ENCODE measurements at places on chromosomes 7 and 10.
A peak's percentile ranks its signal among the peaks of the same experiment; 100 is the strongest.

DNA sequence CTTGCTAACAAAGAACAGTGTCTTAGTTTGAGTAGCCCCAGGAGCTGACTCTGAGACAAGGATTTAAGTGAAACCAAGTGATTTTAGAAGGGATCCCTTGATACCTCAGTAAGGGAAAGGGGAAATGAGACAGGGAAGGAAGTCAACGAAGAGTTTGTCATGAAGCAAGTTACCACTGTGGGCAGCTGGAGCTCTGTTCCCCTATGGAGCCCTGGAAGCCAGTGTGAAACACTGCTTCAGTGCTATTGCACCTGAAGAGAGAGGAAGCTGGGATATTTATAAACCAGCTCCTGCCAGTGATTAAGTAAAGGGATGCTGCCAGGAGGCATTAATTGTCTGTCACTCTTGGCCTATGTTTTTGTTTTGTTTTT is 58.9 kb upstream of the WAPL start:
- H3K36me3 ChIP-seq = no peaks in the 10 kb centered on the region
- no peaks in the 10 kb centered on the region for H3K4me1 ChIP-seq
- no peak for DNase-seq
- no peak overlapping the region for H3K27ac ChIP-seq

DNA sequence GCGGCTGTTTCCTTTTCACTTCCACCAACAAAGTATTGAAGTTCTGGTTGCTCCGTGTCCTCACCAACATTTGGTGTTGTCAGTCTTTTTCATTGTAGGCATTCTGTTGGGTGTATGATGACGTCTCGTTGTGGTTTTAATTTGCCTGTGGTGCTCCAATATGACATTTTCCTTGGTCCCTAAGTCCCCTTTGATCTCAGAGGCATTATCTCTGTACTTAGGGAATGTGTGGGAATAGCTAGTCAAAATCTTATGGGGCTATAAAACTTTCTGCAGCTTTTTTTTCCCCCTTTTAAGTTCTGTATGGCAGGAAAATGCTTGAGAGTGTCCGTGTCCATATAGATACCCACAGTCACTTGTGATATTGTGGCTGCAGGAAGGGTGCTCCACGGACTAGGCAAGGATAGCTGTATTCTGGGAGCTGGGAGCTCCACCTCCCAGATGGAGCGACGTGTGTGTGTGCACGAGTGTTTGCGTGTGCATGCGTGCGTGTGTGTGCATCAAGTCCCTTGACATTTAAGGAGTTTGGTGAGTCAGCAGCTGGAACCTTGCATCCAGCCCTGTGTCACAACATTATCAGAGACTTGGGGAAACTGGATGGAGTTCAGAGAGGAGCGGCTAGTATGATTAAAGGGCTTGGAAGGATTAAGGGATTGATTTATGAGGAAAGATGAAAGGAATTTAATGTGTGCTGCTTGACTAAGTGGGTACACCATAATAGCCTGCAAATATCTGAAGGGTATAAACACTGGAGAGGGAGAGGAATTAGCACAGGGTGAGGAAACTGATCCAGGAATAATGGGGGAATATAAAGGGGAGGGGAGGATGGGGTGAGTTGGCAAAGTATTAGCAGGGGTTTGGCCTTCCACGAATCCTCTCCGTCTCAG is 66.8 kb downstream of the LRMDA start:
- no peak for DNase-seq
- no peak overlapping the region for H3K4me3 ChIP-seq
- no peaks in the 10 kb centered on the region for H3K27me3 ChIP-seq
- no peaks in the 10 kb centered on the region for H3K36me3 ChIP-seq
- H3K4me1 ChIP-seq = no peaks in the 10 kb centered on the region

GRCh38 chr7:43242628-43243255 is 130.3 kb downstream of the HECW1 start:
- H3K36me3 ChIP-seq = no peaks in the 10 kb centered on the region
- no peak overlapping the region for H3K4me3 ChIP-seq
- peaks cover 6% of the 10 kb centered on the region for H3K4me1 ChIP-seq
- DNase-seq = no peak
- H3K27me3 ChIP-seq = no peaks in the 10 kb centered on the region

DNA sequence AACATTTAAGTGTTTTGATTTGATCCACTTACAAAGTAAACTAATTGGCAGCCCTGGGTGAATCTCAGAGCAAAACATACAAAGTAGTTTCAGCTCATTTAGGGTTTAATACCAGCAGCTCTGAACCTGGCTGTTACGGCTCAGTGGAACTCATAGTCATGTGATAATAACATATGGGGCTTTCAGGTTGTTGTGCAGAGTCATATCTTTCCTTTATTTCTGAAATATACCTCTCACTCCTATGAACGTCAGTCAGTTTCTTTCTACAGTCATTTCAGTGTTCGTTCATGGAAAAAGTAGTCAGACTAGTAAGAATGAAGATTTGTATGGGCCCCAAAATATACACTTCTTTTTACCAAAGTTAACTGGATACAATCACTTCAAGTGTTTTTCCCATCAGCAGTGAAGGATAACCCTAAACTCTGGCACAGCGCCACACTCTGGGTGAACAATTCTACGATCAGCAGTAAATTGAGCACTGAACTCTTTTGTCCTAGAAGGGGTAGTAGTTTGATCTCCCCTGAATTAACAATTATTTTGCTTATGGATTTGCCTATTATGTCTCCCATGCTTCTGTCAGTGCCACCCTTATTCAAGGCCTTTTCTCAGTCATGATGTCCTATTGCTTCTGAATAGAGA is 218.6 kb downstream of the THSD7A start:
- no peaks in the 10 kb centered on the region for H3K27me3 ChIP-seq
- H3K27ac ChIP-seq = no peak overlapping the region
- no peaks in the 10 kb centered on the region for H3K36me3 ChIP-seq

DNA sequence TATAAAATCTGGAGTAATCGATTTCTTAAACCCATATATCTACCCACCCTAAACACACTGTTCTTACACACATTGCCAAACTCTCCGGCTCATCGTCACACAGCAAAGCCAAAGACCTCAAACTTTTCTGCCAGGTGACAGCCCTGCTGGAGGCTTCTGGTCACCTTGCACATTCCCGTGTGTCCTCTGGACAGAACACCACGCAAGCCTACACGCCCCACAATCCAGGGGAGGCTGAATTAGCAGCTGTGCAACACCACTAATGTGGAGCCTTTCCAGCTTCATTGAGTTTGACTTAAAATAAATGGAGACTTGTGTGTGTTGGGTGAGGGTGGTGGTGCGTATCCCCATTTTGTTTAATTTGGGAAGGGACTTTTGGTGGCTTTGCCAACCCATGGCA is 38.4 kb downstream of the KLF6 start:
- peaks cover 6% of the 10 kb centered on the region for H3K4me1 ChIP-seq
- H3K27ac ChIP-seq = no peak overlapping the region
- no peaks in the 10 kb centered on the region for H3K36me3 ChIP-seq
- H3K4me3 ChIP-seq = no peak overlapping the region

DNA sequence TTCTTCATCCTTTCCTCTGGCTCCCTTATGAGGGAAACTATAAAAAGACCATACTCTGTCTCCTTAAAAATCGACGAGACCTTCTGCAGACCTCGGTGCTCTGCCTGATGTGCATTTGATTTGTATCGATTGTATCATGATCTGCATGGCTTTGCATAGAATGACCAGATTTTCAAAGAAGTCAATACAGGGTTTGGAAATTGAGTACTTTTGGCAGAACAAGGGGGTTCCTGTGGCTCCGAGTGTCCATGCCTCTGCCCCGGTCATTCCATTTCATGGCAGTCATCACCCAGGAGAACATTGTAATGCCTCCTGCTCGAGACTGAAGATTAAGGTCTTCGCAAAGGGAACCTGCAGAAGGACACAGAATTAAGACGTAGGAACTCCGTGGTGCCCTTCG is 685 bp downstream of the CASP2 start:
- H3K4me1 ChIP-seq = peaks cover 2% of the 10 kb centered on the region
- H3K36me3 ChIP-seq = peaks cover 16% of the 10 kb centered on the region
- H3K27ac ChIP-seq = peak overlapping the region; percentile 89
- peaks cover 21% of the 10 kb centered on the region for H3K27me3 ChIP-seq
- DNase-seq = no peak
- H3K4me3 ChIP-seq = peak overlapping the region; percentile 81

- H3K4me3 ChIP-seq = no peak overlapping the region
- H3K4me1 ChIP-seq = no peaks in the 10 kb centered on the region
- H3K27me3 ChIP-seq = no peaks in the 10 kb centered on the region
Observed at GRCh38 chr10:115049960-115050359, 43.2 kb upstream of the ATRNL1 start.

DNA sequence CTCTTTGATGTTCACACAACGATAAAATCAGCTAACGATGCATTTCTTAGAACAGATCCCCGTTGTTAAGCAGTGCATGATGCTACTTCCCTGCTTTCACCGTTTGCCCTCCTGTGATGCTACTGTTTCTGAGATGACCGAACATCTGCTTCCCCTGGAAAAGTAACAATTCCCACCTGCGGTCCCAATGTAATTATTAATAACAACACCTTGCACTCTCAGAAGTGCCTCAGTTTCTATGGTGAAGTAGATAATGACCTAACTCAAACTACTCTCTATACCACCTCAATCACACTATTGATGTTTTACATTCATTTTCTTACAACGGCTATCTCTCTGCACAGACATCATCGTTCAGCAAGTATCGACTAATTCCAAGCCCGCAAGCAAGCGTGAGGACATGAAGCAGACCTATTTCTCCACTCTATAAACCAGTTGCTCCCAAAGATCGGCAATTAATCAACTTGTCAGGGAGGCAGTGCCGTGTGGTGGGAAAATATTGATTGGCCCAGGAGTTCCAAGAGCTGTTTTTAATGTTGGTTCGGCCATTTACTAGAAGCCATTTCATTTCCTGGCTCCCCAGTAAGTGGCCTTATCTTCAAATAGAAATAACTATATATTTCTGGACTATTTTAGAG is 42.7 kb downstream of the FAM107B start:
- no peak overlapping the region for H3K27ac ChIP-seq
- H3K4me1 ChIP-seq = no peaks in the 10 kb centered on the region
- no peaks in the 10 kb centered on the region for H3K36me3 ChIP-seq

- H3K4me1 ChIP-seq = no peaks in the 10 kb centered on the region
- H3K27ac ChIP-seq = no peak overlapping the region
- H3K4me3 ChIP-seq = no peak overlapping the region
- H3K36me3 ChIP-seq = no peaks in the 10 kb centered on the region
Observed at GRCh38 chr7:138705167-138705566, 4.0 kb upstream of the SVOPL start.
